ENCODE measurements at places on chromosomes 5 and 9.

DNA sequence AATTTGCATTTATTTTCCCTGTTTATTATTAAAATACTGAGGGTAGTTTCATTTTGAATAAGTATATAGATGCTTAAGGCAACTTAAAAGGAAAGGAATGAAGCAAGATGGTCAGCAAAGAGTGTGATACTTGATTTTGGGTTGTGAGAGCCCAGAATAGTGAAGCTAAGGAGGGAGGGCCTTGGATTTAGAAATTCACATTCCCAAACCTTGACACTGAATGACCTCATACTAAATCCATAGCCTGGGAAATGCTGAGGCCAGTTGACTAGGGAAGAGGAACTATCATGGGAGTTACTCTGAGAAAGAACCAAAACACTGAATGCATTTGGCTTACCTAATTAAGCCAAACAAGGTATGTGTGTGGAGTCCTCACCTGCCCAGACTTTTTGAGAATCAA is 292.5 kb downstream of the SPATA31D1 start:
- DNase-seq, result no peak

DNA sequence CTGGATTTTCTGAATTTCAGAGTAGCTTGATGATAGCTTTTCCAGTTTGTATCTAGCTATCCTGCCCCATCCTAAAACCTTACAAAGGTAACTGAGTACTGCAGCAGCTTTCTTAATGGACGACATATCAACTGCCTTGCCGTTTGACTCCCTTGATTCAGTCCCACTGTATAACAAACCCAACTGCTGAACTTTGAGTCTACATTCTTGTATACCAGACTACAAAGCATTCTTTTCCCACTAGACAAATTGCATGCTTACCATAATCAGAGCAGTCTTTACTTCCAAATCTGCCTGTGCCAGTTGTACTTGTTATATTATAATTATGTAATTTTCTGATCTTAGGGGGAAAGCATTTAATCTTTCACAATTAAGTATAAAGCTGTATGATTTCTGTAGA is 47.3 kb downstream of the ANKRD31 start:
- no peak for DNase-seq

DNA sequence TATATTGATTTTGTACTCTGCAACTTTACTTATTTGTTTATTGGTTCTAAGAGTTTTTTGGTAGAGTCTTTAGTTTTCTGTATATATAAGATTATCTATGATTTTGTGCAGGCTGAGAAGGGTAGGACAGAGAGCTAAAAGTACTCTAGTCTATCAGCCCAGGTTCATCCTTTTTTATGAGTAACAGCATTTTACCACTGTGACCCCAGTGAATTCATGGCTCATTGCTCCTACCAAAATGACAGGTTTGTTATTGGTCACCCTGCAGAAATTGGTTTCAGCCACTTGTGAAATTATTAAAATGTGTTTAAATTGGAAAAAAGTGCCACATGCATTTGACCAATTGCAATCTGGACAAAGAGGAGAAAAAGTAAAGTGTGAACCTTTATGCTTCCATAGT is 421.4 kb upstream of the DAB2 start:
- DNase-seq, result no peak

- DNase-seq, result no peak
Measured at GRCh38 chr9:104833696-104834095, 69.8 kb downstream of the NIPSNAP3B start.

DNA sequence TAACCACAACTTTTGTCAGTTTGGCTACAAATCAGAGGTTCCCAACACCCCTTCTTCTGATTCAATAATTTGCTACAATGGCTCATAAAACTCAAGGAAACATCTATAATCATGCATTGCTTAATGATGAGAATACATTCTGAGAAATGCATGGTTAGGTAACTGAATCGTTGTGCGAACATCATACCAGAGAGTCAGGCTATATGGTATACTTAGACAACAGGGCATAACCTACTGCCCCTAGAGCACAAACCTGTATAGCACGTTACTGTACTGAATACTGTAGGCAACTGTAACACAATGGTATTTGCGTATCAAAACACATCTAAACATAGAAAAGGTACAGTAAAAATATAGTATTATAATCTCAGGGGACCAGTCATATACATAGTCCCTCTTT is 31.0 kb upstream of the RNF38 start:
- no peak for DNase-seq

DNA sequence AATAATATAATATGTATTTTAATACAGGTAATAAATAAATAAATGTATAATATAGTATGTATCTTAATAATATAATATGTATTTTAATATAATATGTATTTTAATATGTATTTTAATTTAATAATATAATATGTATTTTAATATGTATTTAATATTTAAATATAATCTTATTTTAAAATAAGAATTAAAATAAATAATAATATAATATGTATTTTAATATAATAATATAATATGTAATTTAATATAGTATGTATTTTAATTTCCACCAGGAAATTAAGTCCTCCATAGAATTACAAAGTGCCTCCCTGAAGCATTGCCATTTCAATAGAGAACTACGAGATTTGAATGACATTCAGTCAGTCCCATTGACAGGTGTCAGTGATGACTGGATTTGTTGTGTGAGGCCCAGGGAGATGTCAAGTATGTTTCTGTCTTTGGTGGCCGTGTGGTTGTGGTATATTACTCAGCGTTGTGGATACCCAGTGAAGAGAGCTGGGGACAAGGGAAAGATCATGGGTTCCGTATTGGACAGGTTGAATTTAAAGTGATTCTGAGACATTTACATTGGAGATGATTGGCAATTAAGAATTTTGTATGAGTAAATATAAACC is 14.2 kb upstream of the C5orf46 start:
- DNase-seq, result no peak

GRCh38 chr9:86286278-86286677 is 3.9 kb upstream of the ISCA1 start:
- no peak for DNase-seq

GRCh38 chr9:29701559-29701958 is 2128.3 kb upstream of the C9orf72 start:
- DNase-seq, result no peak

- DNase-seq, result no peak
Measured at GRCh38 chr9:134405527-134405926, 79.3 kb downstream of the RXRA start.

- no peak for DNase-seq
Measured at GRCh38 chr5:39941416-39941815, 516.6 kb upstream of the DAB2 start.
